Ovary (tissue), 10 donors: ENCODE measurements at places on chromosomes 13 and 19. TPM values are rescaled to one million over a fixed set of nuclear protein-coding genes. Genes with fewer than 3 reads are reported as not detected.

CLEC17A gene
- 0.12 TPM for polyA plus RNA-seq

LNX2 gene
- polyA plus RNA-seq: 3.6 TPM

NMRK2 gene
- not detected for polyA plus RNA-seq

GRCh38 chr13:74305876-74306275 lies 171.7 kb upstream of the KLF12 start:
- DNase-seq: no peak

FFAR1 gene
- 0.67 TPM for polyA plus RNA-seq

ZNF441 gene
- 6.5 TPM for polyA plus RNA-seq

USHBP1 gene
- 8.9 TPM for polyA plus RNA-seq

ADAMTSL5 gene
- polyA plus RNA-seq: 0.19 TPM

DNA sequence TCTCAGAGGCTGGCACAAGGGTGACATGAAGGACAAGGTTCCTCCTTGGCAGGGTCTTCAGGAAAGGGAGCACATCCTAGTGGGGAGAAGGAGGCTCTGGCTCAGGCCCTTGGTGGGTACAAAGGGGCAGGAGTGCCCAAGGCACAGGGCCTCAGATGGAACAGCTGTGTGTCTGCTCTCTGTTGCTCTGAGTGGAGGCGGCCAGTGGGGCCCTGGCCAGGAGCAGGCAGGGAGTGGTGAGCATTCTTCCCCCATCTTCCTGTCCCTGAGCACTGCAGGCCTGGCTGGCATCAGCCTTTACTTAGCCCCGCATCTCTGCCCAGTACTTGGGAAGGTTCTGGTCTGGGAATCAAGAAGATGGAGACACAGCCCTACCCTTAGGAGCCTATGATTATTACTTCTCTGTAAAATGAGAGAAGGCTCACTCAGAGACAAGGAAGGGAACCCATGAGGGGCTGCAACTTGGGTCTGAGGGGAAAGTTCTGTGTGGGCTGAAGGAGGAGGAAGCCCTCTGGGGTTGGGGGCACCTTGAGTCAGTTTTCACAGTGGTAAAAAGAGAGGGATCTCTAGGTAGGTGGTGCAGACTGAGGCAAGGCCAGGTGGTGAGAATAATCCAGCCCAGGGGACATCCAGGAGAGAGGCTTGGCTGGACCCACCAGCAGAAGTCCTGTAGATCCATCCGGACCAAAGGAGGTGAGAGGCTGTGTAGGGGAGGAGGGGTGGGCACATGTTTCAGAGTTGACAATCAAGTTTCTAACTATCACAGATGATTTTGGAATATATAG lies 173.5 kb downstream of the TSHZ3 start:
- DNase-seq: no peak

DNA sequence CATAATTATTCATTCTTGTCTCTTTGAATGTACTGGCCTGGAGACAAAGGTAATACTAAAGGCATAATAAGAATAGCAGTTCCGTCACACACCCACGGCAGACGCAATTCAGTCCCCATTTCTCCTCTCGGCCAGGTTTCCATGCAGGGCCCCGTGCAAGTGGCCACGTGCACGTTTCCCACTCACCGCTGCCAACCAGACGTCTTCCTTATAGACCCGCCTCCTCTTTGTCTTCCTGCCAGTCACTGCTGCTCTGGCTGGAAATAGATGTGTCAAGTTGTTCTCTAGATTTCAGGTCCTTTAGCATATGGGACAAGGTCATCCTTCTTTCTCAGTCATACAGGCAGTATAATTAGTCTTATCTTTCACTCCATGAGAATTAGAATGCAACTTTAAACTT lies 204.3 kb downstream of the SUCLA2 start:
- DNase-seq: no peak
